Adrenal gland (tissue), 19 donors: ENCODE measurements at places on chromosomes 2 and 18.

DNA sequence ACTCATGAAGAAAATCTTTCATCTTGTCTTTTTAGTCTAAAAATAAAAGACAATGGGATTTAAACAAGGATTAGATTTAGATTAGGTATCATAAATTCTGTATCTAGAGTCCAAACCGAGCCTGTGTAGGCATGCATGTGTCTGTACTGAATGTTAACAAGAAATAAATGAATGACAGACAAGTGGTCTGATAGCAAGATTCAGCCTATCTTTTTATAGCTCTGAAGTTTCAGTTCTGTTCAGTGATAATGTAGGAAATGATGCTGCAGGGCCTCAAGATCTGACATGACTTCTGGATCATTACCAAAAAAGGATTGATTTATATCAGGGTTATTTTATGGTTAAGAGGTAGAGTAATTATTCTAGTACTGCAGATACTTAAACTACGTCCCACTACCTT, 137.0 kb upstream of the ATP5MC3 start:
- DNase-seq, result no peak

- DNase-seq, result no peak
Measured at GRCh38 chr18:53544917-53545316, 679.6 kb downstream of the MBD2 start.

DNA sequence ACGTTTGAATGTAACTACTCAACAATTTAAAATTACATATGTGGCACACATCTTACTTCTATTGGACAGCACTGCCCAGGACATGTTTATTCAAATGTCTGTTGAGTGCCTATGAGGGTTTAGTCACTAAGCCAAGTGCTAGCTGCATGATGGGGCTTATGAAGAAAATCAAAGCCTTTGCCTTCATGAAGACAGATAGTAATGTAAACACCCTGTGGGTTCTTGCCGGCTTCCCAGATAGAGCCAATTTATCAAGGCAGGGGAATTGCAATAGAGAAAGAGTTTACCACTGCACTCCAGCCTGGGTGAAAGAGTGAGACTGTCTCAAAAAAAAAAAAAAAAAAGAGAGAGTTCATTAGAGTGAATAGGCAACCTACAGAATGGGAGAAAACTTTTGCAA, 43.7 kb upstream of the NEB start:
- DNase-seq, result no peak

DNA sequence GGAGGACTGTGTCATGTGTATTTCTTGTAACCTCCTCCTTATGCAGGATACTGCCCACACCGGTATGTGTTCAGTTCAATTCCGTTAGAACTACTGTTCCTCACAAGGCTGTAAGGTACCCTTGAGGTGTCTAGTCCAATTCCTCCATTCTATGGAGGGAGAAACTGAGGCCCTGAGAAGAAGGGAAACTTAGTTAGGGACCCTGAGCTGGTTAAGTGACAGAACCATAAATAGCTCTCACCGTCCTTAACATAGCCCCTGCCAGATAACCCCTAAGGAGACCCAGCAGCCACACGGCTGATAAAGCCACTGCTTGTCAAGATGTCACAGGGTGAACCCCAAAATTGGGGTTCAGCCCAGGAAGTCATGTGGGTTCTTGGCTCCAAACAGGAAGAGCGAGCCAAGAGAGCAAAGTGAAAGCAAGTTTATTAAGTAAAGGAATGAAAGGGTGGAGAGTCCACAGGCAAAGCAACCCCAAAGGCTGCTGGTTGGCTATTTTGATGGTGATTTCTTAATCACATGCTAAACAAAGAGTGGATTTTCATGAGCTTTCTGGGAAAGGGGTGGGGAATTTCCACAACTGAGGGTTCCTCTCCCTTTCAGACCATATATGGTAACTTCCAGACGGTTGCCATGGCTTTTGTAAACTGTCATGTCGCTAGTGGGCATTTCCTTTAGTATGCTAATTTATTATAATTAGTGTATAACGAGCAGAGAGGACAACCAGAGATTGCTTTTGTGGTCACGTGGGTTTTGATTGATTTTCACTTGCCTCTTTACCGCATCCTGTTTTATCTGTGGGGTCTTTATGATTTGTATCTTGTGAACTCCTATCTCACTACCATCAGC, 83.4 kb upstream of the RTN4 start:
- peak; percentile 68 for DNase-seq

- DNase-seq, result peak; percentile 25
Measured at GRCh38 chr18:79625195-79625923, 54.2 kb upstream of the CTDP1 start.

DNA sequence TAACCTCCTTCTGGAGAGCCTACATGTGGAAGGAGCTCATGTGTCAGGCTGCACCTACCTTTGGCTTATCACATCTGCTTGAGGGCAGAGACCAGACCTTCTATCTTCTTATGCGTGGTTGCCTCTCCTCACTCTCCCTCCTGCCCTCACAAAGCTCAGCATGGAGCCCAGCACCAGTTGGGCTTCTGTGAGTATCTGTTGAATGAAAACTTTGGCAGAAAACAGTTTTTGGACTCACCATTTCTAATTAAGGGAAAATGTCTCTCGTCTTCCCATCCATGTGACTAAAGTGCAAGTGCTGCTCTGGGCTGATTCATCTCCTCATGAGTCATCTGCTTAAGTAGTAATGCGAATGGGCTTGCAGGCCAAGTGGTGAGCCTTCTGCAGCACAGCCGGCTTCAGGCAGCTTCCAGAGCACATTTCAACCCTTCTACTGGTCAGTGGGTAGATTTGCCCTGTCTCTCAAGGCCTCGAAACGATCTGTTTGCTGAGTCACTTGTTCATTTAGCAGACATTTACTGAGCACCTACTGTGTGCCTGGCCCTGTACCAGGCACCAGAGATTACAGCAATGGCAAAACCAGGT, 102.6 kb downstream of the VSNL1 start:
- DNase-seq, result peak; percentile 84
